ENCODE measurements at places on chromosomes 16 and 17. TPM values are rescaled to one million over a fixed set of nuclear protein-coding genes. Genes with fewer than 3 reads are reported as not detected.

Gene TBC1D3K
- total RNA-seq: not detected

DNA sequence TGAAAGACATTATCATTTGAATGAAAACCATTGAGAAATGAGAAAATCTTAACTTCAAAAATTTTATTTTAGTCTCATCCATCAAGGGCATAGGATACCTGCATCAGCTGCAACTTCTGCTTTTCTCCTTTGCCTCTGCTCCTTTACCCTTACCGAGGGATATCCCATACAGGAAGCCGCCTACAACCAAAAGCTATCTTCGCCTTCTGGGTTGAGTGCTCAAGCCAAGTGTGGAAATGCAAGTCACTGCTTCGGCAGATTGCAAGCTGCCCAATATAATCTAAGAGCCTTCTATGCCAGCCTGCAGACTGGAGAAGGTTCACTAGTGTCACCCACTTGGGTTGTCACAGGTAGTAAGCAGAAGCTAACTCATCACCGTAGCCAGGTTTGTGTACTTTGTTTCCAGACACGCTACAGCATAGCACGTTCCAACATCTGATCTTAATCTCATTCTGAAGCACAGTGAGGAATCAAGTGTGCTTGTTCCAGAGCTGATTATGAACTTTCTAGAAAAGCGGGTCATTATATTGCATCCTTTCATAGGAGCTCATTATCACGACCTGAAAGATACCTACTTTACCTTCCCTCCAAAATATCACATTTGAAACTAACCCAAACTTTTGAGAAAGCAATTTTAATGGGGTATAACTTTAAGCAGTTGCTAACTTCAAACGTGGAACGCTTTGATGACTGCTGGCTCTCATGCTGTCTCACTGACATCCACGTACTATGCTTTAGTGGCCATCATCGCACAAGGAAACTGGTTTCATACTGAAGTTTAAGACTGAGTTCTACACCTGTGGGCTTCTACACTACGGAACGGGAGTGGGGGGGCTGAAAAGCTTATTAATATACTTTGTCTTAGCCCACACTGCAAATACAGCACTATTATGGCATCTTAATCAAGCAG is 8.0 kb upstream of the UNK start:
- H3K4me3 ChIP-seq: peak overlapping the region; percentile 99
- peaks cover 35% of the 10 kb centered on the region for H3K36me3 ChIP-seq
- no peaks in the 10 kb centered on the region for H3K27me3 ChIP-seq
- peaks cover 31% of the 10 kb centered on the region for H3K4me1 ChIP-seq

- no peak overlapping the region for H3K27ac ChIP-seq
- no peak for DNase-seq
- H3K36me3 ChIP-seq: no peaks in the 10 kb centered on the region
- H3K4me3 ChIP-seq: no peak overlapping the region
Measured at GRCh38 chr16:77093999-77094398, 97.0 kb upstream of the MON1B start.

DNA sequence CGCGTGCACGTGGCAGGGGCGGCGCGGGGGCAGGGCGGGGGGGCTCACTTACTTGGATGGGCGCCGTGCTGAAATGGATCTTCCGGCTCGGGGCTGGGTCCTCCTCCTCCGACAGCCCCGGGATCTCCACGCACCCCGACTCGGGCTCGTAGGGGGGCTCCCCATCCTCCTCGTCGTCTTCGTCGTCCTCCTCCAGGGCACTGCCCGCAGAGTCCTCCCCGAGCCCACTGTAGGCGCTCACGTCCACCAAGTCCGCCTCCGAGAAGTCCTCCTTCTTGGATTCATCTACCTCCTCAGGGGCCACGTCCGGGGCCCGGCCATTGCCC is 1.4 kb downstream of the PPP1R9B start:
- H3K4me1 ChIP-seq: peaks cover 37% of the 10 kb centered on the region
- peak overlapping the region; percentile 98 for H3K4me3 ChIP-seq
- H3K27me3 ChIP-seq: no peaks in the 10 kb centered on the region
- peak overlapping the region; percentile 86 for H3K27ac ChIP-seq
- H3K36me3 ChIP-seq: peaks cover 25% of the 10 kb centered on the region

DNA sequence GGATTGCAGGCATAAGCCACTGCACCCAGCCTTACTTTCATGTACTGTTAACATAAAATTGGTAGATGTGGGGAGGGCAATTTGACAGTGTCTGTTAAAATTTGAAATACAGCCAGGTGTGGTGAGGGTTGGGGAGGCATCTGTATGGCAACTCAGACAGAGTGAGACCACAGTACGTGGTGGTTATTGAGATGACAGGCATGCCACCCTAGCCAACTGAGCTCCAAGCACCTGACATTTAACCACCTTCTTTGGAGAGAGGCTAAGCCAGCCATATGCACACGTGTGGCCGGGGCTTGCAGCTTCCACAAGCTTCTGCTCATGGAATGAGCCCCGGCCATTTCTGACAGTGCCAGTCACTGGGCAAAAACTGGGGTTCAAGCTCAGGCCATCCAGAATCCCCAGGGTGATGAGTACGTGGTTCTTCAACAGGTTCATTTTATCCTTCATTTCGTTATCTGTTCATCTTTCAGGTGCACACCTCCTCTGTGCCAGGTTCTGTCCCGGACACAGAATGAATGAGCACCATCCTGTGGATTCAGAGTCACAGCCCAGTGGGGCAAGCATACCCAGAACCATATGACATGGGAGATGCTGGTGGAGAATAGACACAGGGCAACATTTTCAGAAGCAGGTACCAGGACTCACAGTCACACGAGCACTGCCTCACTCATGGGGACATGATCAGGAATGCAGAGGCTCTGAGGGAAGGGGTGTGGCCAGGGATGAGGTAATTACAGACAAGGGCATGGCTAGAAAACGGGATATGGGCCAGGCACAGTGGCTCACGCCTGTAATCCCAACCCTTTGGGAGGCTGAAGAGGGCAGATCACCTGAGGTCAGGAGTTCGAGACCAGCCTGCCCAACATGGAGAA is 36.2 kb downstream of the C16orf82 start:
- no peak overlapping the region for H3K4me3 ChIP-seq
- no peaks in the 10 kb centered on the region for H3K36me3 ChIP-seq
- H3K27ac ChIP-seq: no peak overlapping the region
- peaks cover 1% of the 10 kb centered on the region for H3K4me1 ChIP-seq
